ENCODE measurements at places on chromosomes 3 and 15.

GRCh38 chr3:171876680-171877147 is 33.6 kb downstream of the TMEM212 start:
- DNase-seq = peak; percentile 42

DNA sequence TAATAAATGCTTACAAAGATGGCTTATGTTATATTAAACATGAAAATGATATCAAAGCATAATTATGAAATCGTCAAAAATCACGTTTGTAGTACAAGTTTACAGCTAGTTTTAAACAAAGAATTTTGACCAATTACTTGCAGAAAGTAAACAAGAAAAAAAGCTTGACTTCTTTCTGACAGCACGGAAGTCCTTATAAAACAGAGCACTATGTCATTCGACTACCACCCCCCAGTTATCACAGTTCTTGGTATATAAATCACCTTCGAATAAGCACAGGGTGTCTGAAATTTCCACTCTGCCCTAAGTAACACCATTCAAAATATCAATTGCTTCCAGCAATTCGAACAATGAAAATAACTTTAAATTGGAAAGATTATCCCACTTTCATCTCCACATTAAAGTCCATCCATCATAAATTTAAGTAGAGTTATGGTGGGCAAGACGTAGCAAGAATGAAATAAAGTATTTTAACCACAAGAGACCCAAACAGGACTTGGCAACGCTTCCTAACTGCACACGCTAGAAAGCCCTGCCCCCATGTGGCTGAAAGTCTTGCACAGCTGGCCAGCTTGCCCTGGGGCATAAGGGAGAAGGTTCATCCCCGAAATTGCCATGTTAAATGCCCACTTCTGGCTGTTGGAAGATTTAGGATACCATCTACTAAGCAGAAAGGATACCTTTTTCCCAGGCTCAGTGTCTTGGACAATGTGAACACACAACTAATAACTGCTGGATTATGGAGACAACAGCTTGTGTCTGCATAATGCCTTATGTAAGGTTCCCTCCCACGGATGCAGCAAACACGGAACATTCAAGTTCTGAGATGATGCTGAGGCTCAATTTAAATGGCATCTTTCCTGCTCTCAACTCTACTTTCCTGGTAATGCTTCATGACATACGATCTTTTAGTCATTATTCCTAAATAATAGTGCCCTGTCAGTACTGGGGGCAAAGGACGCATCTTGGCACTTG is 116.4 kb upstream of the TJP1 start:
- peak; percentile 31 for DNase-seq

- DNase-seq = no peak
Observed at GRCh38 chr3:145678401-145678800, 482.6 kb downstream of the PLOD2 start.

DNA sequence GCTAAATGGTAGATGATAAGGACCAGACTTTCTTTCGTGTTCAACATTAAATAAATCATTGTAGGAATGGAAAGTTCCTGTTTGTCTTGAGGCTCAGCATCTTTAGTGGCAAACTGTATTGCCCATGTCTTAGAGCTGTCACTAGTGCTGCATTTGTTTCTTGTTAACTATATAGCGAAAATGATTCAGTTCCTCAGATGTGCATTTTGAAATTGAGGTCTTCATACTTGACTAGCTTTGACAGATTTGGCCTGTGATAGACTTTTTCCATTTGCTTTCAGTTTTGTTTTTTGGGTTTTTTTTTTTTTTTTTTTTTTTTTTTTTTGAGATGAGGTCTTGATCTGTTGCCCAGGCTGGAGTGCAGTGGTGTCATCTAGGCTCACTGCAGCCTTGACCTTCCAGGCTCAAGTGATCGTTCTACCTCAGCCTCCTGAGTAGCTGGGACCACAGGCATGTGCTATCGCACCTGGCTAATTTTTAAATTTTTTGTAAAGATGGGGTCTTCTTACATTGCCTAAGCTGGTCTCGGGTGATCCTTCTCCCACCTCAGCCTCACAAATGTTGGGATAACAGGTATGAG is 9.5 kb upstream of the RPLP1 start:
- DNase-seq = no peak

DNA sequence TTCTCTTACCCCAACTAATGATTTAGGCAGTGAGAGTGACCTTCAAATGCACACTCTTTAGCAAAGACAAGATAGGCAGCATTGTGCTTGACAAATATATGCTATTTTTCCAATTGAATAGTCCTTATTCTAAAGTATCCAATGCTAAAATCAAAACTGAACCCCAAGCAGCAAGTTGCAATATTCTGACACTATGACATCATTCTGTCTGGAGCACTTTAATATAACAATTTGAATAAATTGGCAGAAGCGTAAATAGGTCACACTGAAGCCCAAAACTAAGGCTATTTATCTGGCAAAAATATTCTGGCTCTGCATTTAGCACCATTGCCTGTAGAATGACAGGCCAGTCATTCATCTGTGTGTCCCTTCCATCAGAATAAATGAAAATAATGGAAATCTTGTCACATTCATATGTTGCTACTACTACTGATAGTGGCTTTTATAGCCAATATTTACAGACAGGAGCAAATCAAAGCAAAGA is 2.9 kb downstream of the CBLB start:
- DNase-seq = no peak

DNA sequence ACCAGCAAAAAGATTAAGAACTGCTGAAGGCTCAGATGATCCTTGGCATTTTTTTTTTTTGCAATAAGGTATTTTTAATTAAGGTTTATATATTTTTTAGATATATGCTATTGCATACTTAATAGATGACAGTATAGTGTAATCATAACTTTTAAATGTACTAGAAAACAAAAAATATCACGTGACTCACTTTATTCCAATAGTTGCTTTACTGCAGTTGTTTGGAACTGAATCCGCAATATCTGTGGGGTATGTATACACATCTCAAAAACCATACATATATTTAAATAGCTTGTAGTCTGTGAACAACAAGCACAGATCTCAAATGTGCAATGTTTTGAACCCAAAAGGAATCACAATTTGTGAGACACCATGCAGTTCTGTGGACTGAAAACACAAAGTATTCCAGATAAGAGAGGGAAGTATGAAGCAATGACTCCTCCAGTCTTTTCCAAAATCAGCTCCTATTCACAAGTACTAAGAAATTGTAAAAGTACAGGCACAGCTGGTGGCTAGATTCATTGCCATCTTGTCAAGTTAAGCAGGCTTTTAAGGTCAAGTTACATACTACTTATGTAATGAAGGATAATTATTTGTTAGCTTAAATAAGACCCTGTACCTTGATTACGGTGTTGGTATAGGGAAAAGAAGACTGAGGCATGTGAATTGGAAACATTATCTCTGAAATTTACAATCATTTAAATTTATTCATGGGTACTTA is 331.1 kb downstream of the TBC1D5 start:
- DNase-seq = peak; percentile 32

GRCh38 chr15:85407421-85408269 is 27.2 kb downstream of the AKAP13 start:
- peak; percentile 47 for DNase-seq

GRCh38 chr15:41987925-41988275 is 15.5 kb upstream of the EHD4 start:
- DNase-seq = no peak

GRCh38 chr3:58638591-58638990 is 28.0 kb downstream of the FAM3D start:
- no peak for DNase-seq

Measured in lung (tissue), 17 donors.